Effector memory CD4-positive, alpha-beta T cell (primary cell): ENCODE measurements at places on chromosomes 5 and 9.

DNA sequence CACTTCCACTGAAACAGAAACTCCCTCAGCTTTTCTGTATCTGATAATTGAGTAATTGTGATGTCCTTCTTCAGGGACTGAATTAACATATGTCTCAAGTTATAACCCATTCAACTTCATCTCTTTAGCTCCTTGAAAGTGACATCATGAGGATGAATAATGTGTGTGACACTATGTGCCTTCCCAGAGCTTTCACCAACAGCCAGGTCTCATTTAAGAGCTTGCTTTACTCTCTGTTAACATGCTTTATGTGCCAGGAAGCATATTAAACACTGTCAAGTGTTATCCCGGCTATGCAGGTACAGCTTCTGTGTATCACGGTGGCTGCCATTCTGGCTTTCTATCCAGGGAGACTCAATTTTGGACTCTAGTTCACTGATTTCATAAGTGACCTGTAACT is 799.9 kb downstream of the CDH12 start:
- DNase-seq = no peak

- DNase-seq = no peak
Measured at GRCh38 chr9:30060976-30061375, 2323.5 kb upstream of the ACO1 start.

GRCh38 chr9:16884952-16885513 is 14.6 kb upstream of the BNC2 start:
- no peak for DNase-seq

DNA sequence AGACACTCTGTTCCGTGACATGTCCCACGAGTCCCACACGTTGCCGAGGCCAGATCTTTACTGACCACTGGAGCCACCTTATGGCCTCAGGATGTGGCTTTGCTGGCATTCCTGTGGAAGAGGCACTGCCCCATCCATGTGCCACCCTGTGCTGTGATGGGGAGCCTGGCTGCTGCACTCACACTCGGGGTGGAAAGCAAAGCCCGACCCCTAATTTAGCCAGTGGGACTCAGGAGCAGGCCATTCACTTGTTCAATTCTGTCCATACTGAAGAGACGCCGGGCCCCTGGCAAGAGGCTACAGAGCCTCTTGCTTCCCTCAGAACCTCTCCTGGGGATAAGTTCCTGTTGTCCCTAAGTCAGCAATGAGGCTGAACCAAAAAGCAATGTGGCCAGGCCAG is 18.6 kb upstream of the CEP72 start:
- DNase-seq = no peak

DNA sequence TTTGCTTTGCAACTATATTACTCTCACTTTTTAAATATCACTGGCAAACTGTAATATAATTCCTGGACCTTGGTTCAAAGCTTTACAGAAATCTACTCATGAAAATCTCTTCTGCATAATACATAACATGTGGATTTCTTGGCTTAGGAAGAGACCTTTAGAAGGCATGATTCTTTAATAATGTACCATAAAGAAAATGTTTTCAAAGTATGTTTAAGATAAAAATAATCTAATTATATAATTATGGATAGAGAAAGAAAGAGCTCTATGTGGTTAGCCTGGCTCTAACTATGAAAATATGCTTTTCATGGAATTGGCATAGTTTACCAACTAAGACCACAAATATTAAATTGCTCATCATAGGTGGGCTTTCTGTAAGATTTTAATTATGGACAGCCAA is 817.8 kb downstream of the TLE1 start:
- DNase-seq = no peak

- no peak for DNase-seq
Measured at GRCh38 chr9:18478501-18479361, 4.8 kb downstream of the ADAMTSL1 start.

- DNase-seq = no peak
Measured at GRCh38 chr9:81387360-81388106, 301.8 kb downstream of the TLE1 start.

GRCh38 chr9:105830461-105830860 is 136.1 kb downstream of the TMEM38B start:
- no peak for DNase-seq

GRCh38 chr5:157197086-157197485 is 16.4 kb downstream of the ITK start:
- DNase-seq = no peak

DNA sequence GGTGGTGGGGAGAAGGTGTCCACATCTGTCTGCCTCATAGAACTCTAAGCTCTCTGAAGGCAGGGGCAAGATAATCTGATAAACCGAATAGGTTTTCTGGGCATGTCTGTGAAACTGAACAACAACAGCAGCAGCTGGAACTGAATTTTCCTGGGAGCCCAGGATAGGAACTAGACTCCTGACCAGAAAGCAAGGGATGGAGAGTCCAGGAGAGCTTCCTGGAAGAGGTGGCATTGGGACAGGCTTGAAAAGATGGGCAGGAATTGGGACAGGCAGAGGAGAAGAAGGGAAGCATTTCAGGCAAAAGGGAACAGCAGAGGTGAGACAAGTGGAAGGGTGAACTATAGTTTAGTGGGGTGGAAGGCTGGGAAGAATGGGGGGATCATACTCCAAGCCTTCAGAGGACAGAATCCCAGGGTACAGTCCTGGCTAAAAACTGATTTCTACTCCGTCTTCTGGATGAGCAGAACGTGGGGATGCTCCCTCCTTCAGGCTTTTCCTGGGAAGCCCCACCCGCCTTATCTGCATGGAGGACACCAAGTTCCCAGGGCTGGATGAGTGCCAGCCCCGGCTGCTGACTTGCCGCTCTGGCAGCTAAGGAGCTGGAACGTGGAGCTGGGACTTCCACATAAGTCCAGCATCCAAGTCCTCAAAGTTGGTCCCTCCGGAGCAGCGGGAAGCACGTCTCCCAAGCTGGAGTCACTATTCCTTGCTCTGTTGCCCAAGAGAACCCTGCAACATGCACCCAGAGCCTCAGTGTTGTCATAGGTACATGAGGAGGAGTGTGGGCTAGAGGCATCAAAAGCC is 13.9 kb upstream of the KIF12 start:
- no peak for DNase-seq

GRCh38 chr5:140111011-140111858 is 2.7 kb upstream of the PURA start:
- DNase-seq = no peak

- DNase-seq = no peak
Measured at GRCh38 chr5:168691891-168692290, 112.7 kb upstream of the PANK3 start.

DNA sequence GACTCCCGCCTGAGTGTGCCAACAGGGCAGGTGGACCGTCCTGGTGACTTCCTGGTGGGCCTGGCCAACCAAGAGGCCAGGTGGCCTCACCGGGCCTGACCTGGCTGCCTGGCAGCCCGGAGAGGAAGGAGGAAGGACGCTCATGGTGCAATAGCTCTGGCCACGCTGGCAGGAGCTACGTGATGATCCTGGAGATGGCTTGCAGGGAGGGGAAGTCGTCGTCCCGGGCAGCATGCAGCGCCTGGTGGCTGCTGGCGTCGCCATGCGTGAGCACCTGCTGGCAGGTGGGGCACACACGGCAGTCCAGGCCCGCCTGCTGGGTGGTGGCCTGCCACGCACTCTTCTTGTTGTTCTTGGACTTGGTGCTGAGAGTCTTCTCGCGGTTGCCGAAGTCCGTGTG is 26.3 kb downstream of the SPATA31C1 start:
- no peak for DNase-seq

GRCh38 chr5:53200306-53200705 is 90.7 kb upstream of the MOCS2 start:
- DNase-seq = no peak

DNA sequence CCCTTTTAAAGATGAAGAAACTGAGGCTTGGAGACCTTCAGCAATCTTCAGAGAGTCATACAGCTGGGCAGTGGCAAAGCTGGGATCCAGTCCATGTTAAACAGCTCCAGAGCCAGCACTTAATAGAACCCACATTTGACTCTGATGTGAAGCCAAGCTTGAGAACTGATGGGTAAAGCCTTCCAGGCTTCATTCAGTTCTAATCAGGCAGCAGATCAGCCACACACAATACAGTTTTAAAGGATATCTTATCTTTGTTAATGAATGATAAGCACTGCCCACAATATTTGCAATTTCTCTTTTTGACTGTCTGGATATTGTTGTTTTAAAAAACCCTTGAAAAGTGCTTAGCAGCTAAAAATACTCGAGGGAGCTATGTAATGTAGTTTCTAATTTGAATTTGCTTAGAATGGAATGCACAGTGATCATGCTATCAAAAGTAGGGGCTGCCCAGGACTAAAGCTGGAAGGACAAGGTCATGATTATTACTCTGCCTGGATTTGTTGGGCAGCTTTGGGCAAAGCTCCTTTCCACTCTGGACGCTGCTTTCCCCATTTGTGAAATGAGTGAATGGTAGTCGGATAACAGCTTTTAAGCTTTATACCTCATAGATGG is 31.3 kb upstream of the HTR4 start:
- no peak for DNase-seq

- DNase-seq = no peak
Measured at GRCh38 chr5:157900644-157901043, 41.7 kb upstream of the CLINT1 start.

DNA sequence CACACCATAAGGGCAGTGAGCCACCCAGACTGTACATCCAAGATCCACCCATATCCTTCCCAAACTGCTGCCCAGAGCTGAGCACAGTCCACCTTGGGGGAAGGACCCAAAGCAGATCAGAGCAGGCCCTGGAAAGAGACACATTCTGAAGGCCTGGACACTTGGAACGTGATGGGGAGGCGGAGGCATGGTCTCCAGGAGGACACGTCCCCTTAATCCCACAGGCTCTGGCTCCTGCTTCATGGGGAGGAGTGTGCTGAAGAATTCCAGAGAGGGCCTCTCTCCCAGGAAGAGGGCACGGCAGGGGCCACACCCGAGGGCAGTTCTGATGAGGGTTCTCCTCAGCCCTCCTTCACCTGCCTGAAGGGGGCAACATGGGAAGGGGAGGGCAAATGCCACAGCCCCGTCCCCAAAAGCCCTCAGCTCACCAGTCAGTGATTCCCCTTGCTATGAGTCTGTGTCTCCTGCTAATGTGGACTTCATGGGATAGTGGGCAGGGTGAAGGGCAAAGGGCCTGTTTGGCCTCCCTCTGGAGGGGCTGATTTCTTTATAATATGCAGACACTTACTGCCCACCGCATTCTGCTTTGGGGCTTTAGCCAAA is 276.8 kb downstream of the ENC1 start:
- DNase-seq = no peak

- DNase-seq = no peak
Measured at GRCh38 chr9:11417782-11418181, 805.0 kb upstream of the PTPRD start.

- no peak for DNase-seq
Measured at GRCh38 chr9:16715404-16715803, 155.1 kb downstream of the BNC2 start.

DNA sequence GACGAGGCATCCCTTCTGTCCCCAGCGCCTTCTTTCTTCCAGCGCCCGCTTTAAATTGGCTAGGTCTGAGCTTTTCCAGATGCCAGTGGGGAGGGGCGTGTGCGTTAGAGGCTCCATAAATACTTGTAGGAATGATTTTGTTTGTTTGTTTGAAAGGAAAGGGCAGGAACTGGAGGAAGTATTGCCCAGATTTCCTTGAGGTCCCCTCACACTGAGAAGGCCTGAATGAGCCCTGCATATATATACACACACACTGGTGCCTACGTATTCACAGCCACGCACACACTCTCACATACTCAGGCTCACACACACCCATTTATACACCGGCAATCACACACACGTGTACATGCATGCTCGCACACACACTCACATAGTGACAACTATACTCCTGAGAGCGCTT is 1.0 kb upstream of the SLIT3 start:
- no peak for DNase-seq

- DNase-seq = no peak
Measured at GRCh38 chr5:112914584-112914983, 7.4 kb downstream of the REEP5 start.

GRCh38 chr9:126443144-126443543 is 116.5 kb downstream of the MVB12B start:
- no peak for DNase-seq

- DNase-seq = no peak
Measured at GRCh38 chr9:107674721-107675277, 185.2 kb upstream of the KLF4 start.

- peak; percentile 53 for DNase-seq
Measured at GRCh38 chr9:95724253-95724991, 151.1 kb upstream of the ERCC6L2 start.

- no peak for DNase-seq
Measured at GRCh38 chr5:174453690-174454089, 270.7 kb upstream of the MSX2 start.

DNA sequence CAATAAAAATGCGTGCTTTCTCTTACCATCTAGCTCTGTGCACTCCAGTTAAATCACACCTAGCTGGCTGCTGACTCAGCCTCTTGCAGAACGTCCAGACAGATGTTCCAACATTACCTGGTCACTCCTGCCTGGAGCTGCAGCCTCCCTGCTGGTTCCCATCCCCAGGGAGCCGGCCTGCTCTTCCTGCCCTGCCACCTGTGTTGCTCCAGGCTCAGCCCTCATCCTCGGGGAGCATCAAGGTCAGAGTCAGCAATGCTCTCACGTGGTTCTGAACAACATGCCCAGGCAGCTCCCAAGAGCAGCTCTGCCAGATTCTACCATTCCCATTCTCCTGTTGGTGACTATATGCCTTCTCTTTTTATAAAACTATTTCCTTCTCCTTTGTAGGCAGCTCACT is 81.3 kb downstream of the GADD45G start:
- DNase-seq = no peak

DNA sequence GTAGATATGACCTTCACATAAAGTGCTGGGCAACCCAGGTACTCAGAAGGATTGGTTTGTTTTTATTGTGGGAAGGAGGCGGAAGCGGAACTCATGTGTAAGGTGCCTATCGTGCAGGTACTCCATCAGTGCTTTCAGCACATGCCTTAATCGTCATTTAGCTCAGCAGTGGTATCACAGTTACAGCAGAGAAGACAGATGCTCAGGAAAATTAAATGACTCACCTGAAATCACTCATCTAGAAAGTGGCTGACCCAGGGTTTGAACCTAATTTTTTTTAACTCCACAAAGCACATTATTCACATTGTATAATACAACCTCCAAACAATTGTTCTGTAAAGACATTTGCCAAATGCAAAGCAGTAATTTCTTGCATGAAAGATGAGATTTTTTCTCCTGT is 2.2 kb downstream of the C5orf46 start:
- no peak for DNase-seq

GRCh38 chr5:148152781-148153180 is 15.6 kb upstream of the SPINK14 start:
- DNase-seq = no peak

GRCh38 chr5:151012862-151013261 is 7.5 kb upstream of the GPX3 start:
- no peak for DNase-seq

DNA sequence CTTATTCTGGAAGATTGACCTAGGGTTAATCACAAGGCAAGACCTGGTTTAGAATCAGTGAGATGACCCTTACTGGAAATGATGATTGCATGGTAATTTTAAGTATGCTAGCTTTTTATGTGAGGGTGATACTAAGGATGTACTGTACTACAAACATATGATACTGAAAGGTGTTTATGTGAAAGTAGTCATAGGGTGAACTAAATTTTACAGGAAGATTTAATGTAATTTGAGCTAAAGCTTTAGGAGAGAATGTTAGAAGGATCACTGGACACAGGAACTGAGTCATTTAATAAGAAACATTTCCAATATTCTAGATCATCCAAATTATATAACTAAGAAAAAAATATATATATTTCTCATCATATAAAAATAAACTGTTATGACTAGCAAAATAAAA is 197.2 kb downstream of the COX7C start:
- no peak for DNase-seq

- DNase-seq = peak; percentile 27
Measured at GRCh38 chr9:136544548-136544963, 1.3 kb downstream of the NOTCH1 start.
